ENCODE measurements at places on chromosomes 5 and 9. TPM values are rescaled to one million over a fixed set of nuclear protein-coding genes. Genes with fewer than 3 reads are reported as not detected.
A peak's percentile ranks its signal among the peaks of the same experiment; 100 is the strongest.

Gene CKS2
- total RNA-seq, result 8.4 TPM

Gene TLR4
- total RNA-seq, result 14.7 TPM

DNA sequence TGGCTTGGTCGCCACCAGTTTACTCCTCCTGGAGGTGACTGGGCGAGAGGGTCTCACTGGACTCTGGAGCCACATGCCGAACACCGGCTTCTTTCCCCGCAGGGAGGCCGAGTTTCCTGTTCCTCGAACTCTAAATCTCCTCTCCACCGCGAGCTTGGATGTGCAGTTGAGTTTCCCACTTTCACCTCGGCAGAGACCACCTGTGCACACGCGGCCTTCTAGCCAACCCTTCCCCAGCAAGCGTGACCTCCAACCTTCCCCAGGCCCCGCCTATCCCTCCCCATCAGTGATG is 380.1 kb downstream of the IRX2 start:
- no peak for DNase-seq

GRCh38 chr9:84331119-84331809 is 9.3 kb downstream of the SLC28A3 start:
- DNase-seq, result peak; percentile 49

DNA sequence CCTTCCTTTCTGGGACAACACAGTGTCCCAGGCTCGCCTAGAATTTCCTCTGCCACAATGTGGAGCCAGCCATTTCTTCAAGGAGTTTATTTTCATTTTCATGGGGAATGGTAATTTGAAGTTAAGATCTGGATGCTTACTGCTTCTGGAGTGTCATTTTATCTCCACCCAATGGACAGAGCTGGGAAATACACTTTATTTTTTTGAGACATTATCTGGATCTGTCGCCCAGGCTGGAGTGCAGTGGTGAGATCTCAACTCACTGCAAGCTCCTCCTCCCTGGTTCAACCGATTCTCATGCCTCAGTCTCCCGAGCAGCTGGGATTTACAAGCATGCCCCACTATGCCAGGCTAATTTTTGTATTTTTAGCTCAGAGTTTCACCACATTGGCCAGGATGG is 12.7 kb upstream of the THG1L start:
- DNase-seq, result peak; percentile 83

DNA sequence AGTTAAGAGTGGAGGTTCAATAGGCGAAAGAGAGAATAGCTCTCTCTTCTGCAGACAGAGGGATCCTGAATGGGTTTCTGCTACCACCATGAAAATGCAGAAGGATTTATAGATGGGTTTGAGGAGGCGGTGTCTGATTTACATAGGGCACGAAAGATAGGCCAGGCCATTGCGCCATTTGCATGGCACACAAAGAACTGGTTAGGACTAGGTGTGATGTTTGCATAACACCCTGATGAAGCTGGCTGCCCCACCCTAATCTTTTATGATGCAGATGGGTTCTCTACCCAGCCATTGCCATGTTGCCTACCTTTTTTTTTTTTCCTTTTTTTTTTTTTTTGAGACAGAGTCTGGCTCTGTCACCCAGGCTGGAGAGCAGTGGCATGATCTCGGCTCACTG is 51.4 kb upstream of the PDZD2 start:
- DNase-seq, result no peak

DNA sequence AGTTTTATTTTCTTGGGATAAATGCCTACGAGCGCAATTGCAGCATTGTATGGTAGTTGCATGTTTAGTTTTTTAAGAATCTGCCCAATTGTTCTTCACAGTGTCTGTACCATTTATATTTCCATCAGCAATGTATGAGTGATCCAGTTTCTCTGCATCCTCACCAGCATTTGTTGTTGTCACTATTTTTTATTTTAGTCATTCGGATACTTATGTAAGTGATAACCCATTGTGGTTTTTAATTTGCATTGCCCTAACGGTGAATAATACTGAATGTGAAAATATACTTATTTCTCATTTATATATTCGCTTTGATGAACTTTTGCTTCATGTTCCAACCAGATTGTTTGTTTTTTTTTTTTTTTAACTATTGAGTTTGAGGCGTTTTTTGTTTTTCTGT is 33.7 kb upstream of the PWWP2A start:
- no peak for DNase-seq

- no peak for DNase-seq
These were observed 46.5 kb downstream of the TAF11L14 start for GRCh38 chr5:17680737-17681136.

DNA sequence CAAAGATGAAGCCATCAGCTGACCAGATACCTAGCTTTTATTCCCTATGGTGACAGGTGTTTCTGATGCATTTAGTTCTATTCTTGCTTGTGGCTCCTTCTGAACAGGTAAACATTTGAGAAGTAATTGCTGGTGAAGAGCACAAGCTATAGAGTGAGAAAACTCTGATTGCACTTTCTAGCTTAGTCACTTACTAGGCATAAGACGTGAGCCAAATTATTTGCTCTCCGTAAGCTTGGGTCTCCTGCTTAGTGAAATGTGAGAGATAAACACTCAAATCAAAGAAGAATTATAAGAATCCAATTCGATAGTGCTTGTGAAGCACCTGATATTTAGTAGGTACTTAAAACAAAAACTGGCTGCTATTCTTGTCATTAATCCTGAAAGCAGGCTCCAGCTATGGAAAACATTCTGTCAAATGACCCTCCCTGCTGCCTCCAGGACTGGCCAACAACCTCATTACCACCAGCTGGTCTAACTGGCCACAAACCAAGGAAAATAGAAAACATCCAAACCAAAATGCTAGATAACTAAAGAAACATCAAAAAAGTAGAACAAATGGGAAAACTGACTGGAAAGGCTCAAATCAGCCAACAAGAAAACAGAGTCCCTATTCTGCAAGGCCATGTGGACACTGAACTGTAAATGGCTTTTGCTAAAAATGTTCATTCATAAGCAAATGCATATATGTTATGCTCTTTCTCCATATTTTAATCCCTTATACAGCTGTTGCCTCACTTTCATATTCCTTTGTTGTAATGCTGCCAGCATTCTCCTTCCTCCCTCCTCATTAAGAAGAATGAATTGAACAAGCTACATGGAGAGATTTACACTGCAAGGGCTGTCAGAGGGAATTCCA is 616.1 kb downstream of the DTWD2 start:
- DNase-seq, result no peak

GRCh38 chr9:80964374-80964773 is 725.0 kb downstream of the TLE1 start:
- no peak for DNase-seq

- no peak for DNase-seq
These were observed 71.4 kb upstream of the PHYKPL start for GRCh38 chr5:178304016-178304415.

All from umbilical cord (tissue), 2 donors.